ENCODE measurements at places on chromosomes 1 and 21. TPM values are rescaled to one million over a fixed set of nuclear protein-coding genes. Genes with fewer than 3 reads are reported as not detected.

- no peak for DNase-seq
These were observed 42.9 kb downstream of the STYXL2 start for GRCh38 chr1:167136806-167137205.

DNA sequence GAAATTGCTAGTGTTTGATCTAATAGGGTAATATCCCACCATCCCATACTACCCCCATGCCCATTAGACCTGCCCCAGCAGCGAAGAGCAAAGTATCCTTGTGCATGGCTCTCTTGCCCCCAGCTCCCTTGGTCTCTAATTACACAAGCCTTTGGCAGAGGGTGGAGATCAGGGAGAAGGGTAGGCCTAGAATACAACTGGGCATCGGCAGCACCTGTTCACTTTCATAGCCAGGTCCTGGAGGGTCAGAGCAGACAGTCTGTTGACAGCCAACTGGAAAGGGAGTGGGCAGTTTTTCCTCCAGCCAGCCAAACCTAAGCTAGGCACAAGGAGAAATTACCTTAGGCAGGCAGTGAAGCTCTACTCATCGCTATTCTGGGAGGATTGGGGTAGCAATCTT is 2.7 kb upstream of the PIGC start:
- no peak for DNase-seq

- no peak for DNase-seq
These were observed 87.6 kb downstream of the HMCN1 start for GRCh38 chr1:185821612-185822385.

DNA sequence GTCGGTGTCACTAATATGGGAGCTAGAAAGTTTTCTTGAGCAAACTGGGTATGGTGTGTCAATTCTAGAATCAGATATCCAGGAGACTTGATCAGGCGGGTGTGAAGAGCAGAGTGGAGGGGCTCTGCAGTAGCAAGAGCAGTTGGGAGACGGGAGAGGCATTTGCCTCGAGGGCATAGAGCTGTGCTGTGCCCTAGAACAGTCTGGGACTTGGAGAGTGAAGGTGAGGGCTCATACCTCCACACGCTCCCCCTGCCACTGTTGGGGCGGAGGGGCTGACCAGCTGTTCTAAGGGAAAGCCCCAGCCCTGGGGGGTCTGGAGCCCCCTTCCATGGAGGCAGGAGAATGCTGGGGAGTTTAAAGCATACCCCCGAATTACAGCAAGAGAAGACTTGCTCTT is 33.8 kb downstream of the SIM2 start:
- DNase-seq, result peak; percentile 71

DNA sequence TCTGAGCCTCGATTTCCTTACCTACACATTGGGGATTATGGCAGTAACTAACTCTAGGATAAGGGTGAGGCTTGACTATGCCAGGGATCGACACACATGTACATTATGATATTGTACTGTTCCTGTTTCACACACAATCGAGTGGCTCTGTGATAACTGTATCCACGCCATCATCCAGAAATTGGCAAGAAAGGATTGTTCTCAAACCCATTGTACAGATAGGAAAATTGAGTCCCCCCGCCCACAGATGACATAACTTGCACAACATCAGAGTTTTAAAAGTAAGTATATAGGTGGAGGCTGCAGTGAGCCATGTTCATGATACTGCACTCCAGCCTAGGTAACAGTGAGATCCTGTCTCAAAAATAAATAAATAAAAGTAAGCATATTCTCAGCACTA is 3.8 kb downstream of the KANK4 start:
- DNase-seq, result no peak

ZNF683 gene
- total RNA-seq, result not detected

Data from mesenteric fat pad (tissue), 1 donor.